ENCODE measurements at places on chromosomes 7 and 10.

DNA sequence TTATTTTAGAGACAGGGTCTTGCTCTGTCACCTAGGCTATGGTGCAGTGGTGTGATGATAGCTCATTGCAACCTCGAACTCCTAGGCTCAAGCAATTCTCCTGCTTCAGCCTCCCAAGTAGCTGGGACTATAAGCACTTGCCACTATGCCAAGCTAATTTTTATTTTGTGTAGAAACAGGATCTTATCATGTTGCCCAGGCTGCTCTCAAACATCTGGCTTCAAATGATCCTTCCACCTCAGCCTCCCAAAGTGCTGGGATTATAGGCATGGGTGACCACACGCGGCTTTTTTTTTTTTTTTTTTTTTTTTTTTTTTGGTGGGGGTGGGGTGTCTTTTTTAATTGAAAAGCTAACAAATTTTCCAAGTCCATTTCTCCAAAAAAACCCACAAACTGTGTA lies 18.4 kb downstream of the HPS6 start:
- H3K27ac ChIP-seq, result no peak overlapping the region
- no peak overlapping the region for H3K4me3 ChIP-seq
- no peak for DNase-seq
- peaks cover 6% of the 10 kb centered on the region for H3K36me3 ChIP-seq

- no peak for DNase-seq
- peak overlapping the region; percentile 72 for H3K27ac ChIP-seq
- H3K4me3 ChIP-seq, result peak overlapping the region; percentile 3
- peaks cover 12% of the 10 kb centered on the region for H3K27me3 ChIP-seq
Measured at GRCh38 chr7:50594734-50595485, 29.7 kb upstream of the DDC start.

DNA sequence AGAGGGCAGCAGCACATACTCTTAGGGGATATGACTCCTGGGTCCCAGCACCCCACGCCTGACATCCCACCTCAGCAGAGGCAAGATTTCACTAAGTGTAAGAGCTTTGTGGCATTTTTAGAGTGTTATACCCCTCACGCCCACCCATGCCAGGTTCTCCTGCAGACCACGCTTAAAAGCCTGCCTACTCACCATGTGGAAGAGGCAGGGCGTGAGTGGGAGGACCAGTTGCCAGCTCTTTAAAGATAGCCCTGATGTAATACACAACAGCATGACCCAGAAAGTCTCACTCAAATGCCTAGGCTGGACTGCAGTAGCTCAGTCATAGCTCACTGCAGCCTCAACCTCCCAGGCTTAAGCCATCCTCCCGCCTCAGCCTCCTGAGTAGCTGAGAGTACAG lies 44.4 kb upstream of the CELF2 start:
- no peaks in the 10 kb centered on the region for H3K36me3 ChIP-seq
- H3K27ac ChIP-seq, result no peak overlapping the region
- H3K4me1 ChIP-seq, result peaks cover 21% of the 10 kb centered on the region
- no peak overlapping the region for H3K4me3 ChIP-seq
- H3K27me3 ChIP-seq, result peaks cover 43% of the 10 kb centered on the region
- DNase-seq, result no peak

- no peak for DNase-seq
- no peak overlapping the region for H3K27ac ChIP-seq
- no peaks in the 10 kb centered on the region for H3K4me1 ChIP-seq
- no peaks in the 10 kb centered on the region for H3K36me3 ChIP-seq
Measured at GRCh38 chr10:25245165-25245564, 70.4 kb downstream of the GPR158 start.

DNA sequence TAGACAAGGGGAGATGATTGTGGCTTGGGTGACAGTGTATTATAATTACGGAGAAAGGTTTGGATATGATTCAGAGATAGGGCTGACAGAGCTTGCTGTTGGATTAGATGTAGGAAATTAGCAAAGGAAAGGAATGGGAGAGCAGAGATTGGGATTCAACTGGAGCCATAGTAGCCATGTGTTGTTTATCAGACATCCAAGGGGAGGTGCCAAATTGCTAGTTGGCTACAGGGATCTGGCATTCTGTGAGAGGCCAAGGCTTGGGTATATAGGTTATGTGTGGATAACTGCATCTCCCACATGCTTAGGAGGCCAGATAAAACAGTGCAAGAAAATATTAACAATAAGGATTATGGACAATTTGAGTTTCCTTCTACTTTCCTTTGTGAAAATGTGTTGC lies 34.9 kb downstream of the CSGALNACT2 start:
- H3K4me3 ChIP-seq, result no peak overlapping the region
- H3K36me3 ChIP-seq, result peaks cover 90% of the 10 kb centered on the region
- H3K27me3 ChIP-seq, result no peaks in the 10 kb centered on the region

- no peak overlapping the region for H3K4me3 ChIP-seq
- no peak for DNase-seq
- no peaks in the 10 kb centered on the region for H3K4me1 ChIP-seq
- H3K36me3 ChIP-seq, result no peaks in the 10 kb centered on the region
- H3K27me3 ChIP-seq, result no peaks in the 10 kb centered on the region
- no peak overlapping the region for H3K27ac ChIP-seq
Measured at GRCh38 chr10:43013065-43013464, 63.8 kb upstream of the RET start.

DNA sequence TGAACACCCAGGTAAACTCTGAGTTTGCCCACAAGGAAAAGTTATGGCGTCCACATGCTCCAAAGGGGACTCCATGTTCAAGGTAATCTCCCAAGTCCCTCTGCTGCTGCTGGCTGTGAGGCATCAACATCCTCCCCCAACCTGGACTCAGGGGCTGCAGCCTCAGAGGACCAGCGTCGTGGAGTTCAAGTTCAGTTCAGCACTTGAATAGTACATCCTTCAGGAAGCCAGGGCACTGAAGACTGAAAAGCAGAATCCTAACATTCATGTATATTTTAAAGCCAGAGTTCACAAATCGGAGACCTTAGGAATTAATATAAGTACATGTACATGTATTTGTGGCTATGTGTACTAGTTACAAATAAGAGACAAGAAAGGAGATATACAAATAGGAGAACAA lies 90.4 kb downstream of the PTPRE start:
- H3K4me1 ChIP-seq, result peaks cover 15% of the 10 kb centered on the region
- no peak overlapping the region for H3K4me3 ChIP-seq
- no peak overlapping the region for H3K27ac ChIP-seq
- H3K36me3 ChIP-seq, result no peaks in the 10 kb centered on the region

DNA sequence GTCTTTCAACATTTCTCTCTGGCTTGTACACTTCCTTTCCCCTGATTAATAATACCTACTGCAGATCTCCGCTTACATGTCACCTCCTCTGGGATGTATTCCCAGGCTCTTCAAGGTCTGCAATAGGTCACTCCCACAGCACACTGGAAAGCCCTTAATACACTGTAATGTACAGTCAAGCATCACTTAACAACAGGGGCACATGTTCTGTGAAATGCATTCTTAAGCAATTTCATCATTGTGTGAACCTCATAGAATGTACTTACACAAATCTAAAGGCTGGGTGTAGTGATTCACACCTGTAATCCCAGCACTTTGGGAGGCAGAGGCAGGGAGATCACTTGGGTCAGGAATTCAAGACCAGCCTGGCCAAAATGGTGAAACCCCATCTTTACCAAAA lies 1.9 kb downstream of the COX15 start:
- H3K4me1 ChIP-seq, result peaks cover 30% of the 10 kb centered on the region
- H3K27me3 ChIP-seq, result no peaks in the 10 kb centered on the region
- H3K27ac ChIP-seq, result peak overlapping the region; percentile 39

DNA sequence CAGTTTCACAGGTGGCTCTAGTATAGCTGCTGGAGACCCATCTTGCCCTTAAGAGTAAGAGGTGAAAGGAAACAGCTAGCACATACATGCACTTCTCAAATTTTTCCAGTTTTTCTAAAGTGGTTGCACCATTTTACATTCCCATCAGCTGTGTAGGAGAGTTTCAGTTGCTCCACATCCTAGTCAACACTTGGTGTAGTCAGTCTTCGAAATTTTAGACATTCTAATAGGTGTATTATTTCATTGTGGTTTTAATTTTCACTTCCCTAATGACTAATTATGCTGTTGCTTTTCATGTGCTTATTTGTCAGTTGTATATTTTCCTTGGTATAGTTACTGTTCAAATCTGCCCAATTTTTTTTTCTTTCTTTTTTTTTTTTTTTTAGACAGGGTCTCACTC lies 9.5 kb upstream of the HACD1 start:
- no peaks in the 10 kb centered on the region for H3K4me1 ChIP-seq

DNA sequence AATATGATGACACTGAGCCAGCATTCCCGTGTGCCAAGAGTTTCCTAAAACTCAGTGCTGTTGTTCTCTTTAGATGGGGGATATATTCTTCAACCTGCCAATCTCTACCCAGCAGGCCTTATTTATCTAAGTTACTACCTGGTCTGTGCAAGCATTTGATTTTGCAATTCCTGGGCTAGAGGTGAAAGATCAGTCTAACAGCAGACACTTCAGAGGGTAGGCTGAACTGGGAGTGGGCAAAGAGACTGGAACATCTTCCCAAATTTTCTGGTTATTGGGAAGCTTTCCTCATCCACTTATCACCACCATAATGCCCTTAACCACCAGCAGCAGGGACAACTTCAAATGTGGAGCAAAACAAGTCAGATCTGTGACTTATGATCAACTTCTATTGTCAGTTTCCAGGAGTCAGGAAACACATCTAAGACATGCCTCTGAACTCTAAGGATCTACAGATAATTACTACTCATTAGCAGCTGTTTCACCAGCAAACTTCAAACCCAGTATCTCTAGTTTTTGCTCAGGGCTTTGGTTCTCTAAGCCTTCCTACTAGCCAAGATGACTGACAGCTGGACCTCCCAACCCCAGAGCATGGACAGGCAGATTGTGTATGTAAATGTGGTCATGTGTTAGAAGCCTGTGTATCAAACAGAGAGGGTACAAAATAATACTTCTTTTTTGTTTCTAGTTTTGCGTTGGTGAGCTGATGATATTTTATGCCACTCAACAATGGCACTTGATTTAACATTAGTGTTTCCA lies 1.0 kb downstream of the ASAH2 start:
- H3K36me3 ChIP-seq, result no peaks in the 10 kb centered on the region
- no peaks in the 10 kb centered on the region for H3K4me1 ChIP-seq
- H3K27ac ChIP-seq, result no peak overlapping the region
- peaks cover 51% of the 10 kb centered on the region for H3K27me3 ChIP-seq
- H3K4me3 ChIP-seq, result no peak overlapping the region
- DNase-seq, result no peak

- peak within 1 kb of the TSS; percentile 97 for H3K27ac ChIP-seq
- H3K4me3 ChIP-seq, result peak within 1 kb of the TSS; percentile 90
- DNase-seq, result peak; percentile 99
- H3K4me1 ChIP-seq, result peaks cover 74% of the 10 kb centered on the region
Measured at GRCh38 chr10:71773221-71773971, at the start of gene VSIR. Gene VSIR (minus strand): TSS chr10:71773520. CDS start chr10:71773439, 81 bp downstream.

Measured in activated T-cell treated with anti-CD3 and anti-CD28 coated beads, Interleukin-2, amount 50 U/mL, for 24 hours (primary cell).